Esophagus muscularis mucosa (tissue), 4 donors: ENCODE measurements at places on chromosomes 3 and 15. TPM values are rescaled to one million over a fixed set of nuclear protein-coding genes. Genes with fewer than 3 reads are reported as not detected.

- no peak overlapping the region for H3K27ac ChIP-seq
- DNase-seq = no peak
These were observed 127.9 kb upstream of the PFN2 start for GRCh38 chr3:150098621-150099020.

GRCh38 chr3:183941216-183941615 lies 56.5 kb upstream of the PARL start:
- no peak overlapping the region for H3K27ac ChIP-seq
- peaks cover 97% of the 10 kb centered on the region for H3K36me3 ChIP-seq
- H3K4me3 ChIP-seq = no peak overlapping the region
- no peaks in the 10 kb centered on the region for H3K27me3 ChIP-seq
- DNase-seq = no peak
- no peaks in the 10 kb centered on the region for H3K4me1 ChIP-seq

- H3K27ac ChIP-seq = no peak overlapping the region
- no peaks in the 10 kb centered on the region for H3K27me3 ChIP-seq
- H3K36me3 ChIP-seq = peaks cover 26% of the 10 kb centered on the region
- no peak overlapping the region for H3K4me3 ChIP-seq
- H3K4me1 ChIP-seq = peaks cover 10% of the 10 kb centered on the region
These were observed 54.3 kb downstream of the DGKG start for GRCh38 chr3:186307594-186308221.

- peaks cover 61% of the 10 kb centered on the region for H3K4me1 ChIP-seq
- H3K4me3 ChIP-seq = peak overlapping the region; percentile 35
- H3K27ac ChIP-seq = peak overlapping the region; percentile 79
- H3K27me3 ChIP-seq = no peaks in the 10 kb centered on the region
These were observed 87.0 kb downstream of the KLHL25 start for GRCh38 chr15:85707519-85708338.

DNA sequence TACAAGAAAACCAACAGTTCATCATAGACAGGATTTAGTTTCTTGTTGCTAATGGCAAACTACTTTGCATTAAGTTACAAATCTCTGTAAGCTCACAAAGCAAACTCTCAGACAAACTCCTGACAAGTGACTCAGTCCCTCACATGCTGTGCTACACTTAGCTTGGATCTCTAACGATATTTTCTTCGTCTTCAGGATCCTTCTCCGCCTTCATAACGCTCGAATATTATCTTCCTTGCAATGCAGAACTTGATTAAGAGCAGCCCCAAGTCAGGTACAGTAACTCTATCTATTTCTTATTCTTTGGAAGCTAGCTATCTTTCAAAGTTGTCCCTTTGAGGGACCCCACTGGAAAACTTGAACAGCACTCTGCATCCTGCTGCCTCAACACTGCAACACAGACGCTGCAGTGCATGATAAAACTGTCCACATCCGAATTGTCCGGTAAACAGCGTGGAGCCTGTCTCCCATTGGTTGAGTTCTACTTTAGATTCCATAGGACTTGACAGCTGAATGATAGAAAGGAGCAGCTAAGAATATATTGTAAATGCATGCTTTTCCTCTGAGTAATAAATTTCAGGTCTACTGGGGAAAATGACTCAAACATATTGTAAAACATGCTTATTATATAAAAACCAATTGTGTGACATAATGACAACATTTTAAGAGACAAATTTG lies 61.3 kb downstream of the UACA start:
- peak overlapping the region; percentile 44 for H3K4me3 ChIP-seq
- H3K27me3 ChIP-seq = no peaks in the 10 kb centered on the region
- peaks cover 54% of the 10 kb centered on the region for H3K4me1 ChIP-seq
- no peak for DNase-seq

GRCh38 chr15:50182219-50183013 lies 420 bp downstream of the SLC27A2 start:
- DNase-seq = no peak
- no peaks in the 10 kb centered on the region for H3K27me3 ChIP-seq
- H3K4me3 ChIP-seq = peak overlapping the region; percentile 55
- peaks cover 12% of the 10 kb centered on the region for H3K4me1 ChIP-seq
- no peaks in the 10 kb centered on the region for H3K36me3 ChIP-seq
- H3K27ac ChIP-seq = no peak overlapping the region

DNA sequence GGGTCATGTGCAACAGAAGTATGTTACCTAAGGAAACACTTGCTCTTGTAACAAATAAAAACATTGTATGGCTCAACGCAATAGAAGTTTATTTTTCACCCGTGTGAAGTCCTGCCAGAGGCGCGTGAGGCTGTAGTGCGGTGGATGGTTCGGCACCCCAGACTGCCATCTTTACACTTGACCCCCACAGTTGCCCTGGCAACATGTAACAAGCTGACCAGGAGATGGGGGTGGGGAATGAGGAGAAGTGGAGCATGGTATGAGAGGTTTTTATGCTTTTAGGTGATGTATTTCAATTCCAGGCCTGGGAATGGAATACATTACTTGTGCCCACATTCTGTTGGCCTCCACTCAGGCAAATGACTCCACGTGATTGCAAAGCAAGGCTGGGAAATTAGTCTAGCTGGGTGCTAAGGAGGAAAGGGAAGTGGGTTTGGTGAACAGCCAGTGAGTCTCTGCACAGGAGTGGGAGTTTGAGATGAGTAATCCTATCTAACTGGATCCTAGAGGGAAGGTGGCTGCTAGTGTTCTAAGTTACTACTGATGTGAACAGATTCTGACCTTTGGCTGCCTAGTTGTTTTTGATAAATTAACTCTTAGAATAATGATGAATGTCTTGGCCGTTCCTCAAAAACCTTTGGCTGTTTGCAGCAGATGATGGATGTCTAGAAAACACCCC lies 33.8 kb upstream of the GREM1 start:
- H3K36me3 ChIP-seq = no peaks in the 10 kb centered on the region
- no peak overlapping the region for H3K27ac ChIP-seq
- DNase-seq = no peak
- peaks cover 16% of the 10 kb centered on the region for H3K4me1 ChIP-seq
- H3K4me3 ChIP-seq = no peak overlapping the region

GRCh38 chr15:74791007-74791406 lies 9.1 kb downstream of the CSK start:
- no peaks in the 10 kb centered on the region for H3K36me3 ChIP-seq
- H3K4me3 ChIP-seq = no peak overlapping the region
- peaks cover 76% of the 10 kb centered on the region for H3K4me1 ChIP-seq
- peak overlapping the region; percentile 63 for H3K27ac ChIP-seq
- H3K27me3 ChIP-seq = no peaks in the 10 kb centered on the region

DNA sequence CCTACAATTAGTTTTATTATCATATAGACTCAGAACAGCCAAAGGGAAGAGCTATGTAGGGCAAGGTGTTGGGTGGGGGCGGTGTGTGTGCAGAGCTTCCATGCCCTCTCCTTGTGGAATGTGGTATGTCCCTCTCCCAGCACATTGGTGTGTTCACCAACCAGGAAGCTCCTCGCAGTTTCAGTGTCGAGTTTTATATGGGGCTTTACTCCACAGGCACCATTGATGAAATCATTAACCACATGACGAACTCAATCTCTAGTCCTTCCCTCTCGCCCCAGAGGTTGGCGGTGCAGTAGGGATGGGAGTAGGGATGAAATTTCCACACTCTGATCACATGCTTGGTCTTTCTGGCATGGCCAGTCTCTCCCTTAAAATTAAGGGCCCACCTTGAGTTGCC lies 13.6 kb upstream of the SRP14 start:
- peaks cover 36% of the 10 kb centered on the region for H3K4me1 ChIP-seq
- no peak for DNase-seq
- no peaks in the 10 kb centered on the region for H3K27me3 ChIP-seq
- no peaks in the 10 kb centered on the region for H3K36me3 ChIP-seq
- H3K27ac ChIP-seq = no peak overlapping the region

DNA sequence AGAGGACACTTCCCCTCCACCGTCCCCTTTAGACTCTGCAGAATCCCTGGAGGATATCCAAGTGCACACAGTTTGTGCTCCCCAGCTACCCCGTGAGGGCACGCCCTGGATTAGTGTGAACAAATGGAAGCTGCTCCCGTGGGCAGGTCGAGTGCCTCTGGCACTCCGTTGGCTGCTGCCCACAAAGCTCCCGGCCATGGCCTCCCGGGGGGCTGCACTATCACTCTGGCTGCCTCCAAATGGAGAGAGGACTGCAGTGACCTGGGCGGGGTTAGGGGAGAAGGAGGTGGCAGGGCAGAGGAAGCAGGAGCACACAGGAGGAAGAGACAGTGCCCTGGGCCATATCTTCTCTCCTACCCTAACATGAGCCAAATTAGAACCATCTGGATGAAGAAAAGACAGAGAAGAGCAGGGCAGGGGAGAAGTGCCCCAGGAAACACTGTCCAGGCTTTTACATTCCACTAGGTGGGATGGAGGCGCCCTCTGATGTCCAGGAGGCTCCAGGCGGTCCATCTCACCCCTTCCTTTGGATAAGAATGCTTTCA lies 29.4 kb upstream of the ACAD9 start:
- no peak overlapping the region for H3K27ac ChIP-seq
- H3K4me1 ChIP-seq = peaks cover 15% of the 10 kb centered on the region
- H3K36me3 ChIP-seq = no peaks in the 10 kb centered on the region
- DNase-seq = no peak
- H3K27me3 ChIP-seq = no peaks in the 10 kb centered on the region
- no peak overlapping the region for H3K4me3 ChIP-seq

DNA sequence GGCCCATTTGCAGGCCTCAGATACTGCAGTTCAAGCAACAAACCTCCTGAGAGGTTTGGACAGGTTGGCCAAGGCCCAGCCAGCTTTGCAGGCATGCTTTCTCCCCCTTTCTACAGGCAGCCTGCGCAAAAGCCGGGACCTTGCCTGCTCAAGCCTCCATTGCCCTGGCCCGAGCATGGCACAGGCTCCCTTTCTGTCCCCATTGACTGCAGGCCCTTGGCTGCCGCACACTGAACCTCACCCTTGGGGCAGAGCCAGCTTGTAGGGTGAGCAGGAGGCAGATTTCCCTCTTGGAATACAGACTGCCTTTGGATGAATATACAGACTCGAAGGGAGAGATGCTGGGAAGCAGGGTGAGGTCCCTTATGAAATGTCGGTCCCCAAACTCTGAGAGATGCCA lies 461.7 kb upstream of the PROK2 start:
- no peaks in the 10 kb centered on the region for H3K27me3 ChIP-seq
- H3K27ac ChIP-seq = no peak overlapping the region
- peaks cover 42% of the 10 kb centered on the region for H3K4me1 ChIP-seq
- DNase-seq = no peak

DNA sequence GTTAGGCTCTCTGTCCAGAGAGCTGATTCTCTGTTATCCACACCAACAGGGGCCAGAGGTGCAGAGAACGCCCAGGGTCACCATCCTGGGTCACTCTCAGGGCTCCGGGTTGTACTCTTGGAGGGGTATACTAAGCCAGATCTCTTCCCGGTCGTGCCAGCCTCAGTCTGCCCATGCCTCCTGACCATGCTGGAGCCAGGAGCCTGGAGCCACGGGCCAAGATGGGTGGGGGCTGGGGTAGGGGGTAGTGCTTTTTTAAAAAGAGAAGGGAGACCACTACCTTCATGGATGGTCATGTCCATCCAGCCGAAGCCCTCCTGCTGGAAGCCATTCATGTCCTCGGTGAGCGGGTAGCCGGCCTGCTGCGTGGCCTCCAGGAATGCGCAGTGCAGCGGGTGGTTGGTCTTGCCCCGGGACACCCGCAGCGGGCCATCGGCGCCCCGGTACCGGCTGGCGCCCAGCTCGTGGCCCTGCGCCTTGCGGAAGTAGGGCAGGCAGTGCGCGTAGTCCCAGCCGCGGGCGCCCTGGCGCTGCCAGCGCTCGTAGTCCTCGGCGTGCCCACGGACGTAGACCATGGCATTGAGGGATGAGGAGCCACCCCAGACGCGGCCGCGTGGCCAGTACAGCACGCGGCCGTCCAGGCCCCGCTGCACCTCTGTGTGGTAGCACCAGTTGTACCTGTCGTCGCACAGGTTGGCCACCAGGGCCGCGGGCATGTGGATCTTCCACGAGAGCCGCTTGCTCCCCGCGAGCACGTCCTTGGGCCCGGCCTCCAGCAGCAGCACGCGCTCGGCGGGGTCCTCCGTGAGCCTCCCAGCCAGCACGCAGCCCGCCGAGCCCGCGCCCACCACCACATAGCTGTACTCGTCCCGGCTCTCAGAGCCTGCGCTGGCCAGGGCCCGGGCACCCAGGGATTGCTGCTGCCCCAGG lies 22.9 kb downstream of the CHDH start:
- no peak overlapping the region for H3K4me3 ChIP-seq
- H3K27me3 ChIP-seq = no peaks in the 10 kb centered on the region

Gene ZNF80
- total RNA-seq = not detected

DNA sequence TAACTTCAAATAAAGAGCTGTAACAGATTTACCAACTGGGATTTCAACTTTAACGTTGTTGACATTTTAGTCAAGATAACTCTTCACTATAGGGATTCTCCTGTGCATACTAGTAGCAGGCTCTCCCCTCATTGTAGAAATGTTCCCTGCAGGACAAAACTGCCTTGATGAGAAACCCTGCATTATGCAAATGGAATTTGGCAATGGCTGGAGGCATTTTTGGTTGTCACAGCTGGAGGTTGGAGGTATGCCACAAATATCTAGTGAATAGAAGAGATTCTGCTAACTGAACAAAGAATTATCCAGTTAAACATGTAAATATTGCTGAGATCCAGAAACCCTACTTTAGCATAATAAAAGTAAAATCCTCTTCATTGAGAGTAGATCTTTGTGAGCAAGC lies 928.8 kb upstream of the ALCAM start:
- no peaks in the 10 kb centered on the region for H3K36me3 ChIP-seq
- peaks cover 9% of the 10 kb centered on the region for H3K4me1 ChIP-seq
- no peak for DNase-seq
- no peaks in the 10 kb centered on the region for H3K27me3 ChIP-seq
- H3K4me3 ChIP-seq = no peak overlapping the region

- peaks cover 58% of the 10 kb centered on the region for H3K4me1 ChIP-seq
- H3K36me3 ChIP-seq = no peaks in the 10 kb centered on the region
- DNase-seq = no peak
- H3K27me3 ChIP-seq = no peaks in the 10 kb centered on the region
- peak overlapping the region; percentile 77 for H3K27ac ChIP-seq
These were observed 79.2 kb downstream of the ABHD5 start for GRCh38 chr3:43769885-43770425.

DNA sequence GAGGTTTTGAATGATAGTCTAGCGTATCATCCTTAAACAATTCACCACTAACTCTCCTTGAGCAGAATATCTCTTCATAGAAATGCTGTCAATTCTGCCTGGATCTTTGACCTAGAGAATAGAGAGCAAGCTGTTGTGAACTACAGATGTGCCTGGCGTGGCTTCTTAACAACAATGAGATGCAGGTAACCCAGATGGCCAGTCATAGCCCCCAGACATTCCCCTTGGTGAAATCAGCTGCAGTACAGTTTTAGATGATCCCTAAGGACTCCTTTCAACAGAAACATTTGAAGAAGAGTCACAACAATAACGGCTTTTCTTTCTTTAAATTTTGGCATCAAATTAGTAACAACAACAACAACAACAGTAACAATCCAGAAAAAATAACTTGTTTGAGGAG lies 1041.3 kb downstream of the ROBO1 start:
- H3K27me3 ChIP-seq = no peaks in the 10 kb centered on the region
- no peak for DNase-seq
- no peak overlapping the region for H3K27ac ChIP-seq
- H3K4me1 ChIP-seq = peaks cover 13% of the 10 kb centered on the region
- H3K4me3 ChIP-seq = no peak overlapping the region
- no peaks in the 10 kb centered on the region for H3K36me3 ChIP-seq

Gene KLHL40
- 0.17 TPM for total RNA-seq
